ENCODE measurements at places on chromosomes 2 and 18.

DNA sequence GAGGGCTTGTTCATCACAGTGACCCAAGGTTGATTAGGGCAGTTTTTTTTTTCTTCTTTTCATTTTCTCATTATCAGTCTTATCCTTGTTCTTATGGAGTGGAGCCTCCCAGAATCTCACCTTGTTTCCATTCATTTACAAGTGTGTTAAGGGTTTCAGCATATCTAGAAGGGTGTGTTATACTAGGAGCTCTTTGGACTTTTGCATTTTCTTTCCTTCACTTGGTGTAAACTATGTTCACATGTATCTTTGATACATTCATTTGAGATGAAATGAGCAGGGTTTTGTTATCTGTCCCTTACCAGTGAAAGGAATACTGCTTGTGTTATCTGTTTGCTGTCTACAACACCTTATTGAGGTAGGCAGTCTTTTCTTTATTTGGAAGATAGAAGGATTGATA lies 96.7 kb downstream of the WDR7 start:
- no peak for DNase-seq

GRCh38 chr2:204680576-204680975 lies 135.3 kb downstream of the PARD3B start:
- DNase-seq: no peak

GRCh38 chr2:233402346-233402745 lies 48.1 kb downstream of the DGKD start:
- no peak for DNase-seq

DNA sequence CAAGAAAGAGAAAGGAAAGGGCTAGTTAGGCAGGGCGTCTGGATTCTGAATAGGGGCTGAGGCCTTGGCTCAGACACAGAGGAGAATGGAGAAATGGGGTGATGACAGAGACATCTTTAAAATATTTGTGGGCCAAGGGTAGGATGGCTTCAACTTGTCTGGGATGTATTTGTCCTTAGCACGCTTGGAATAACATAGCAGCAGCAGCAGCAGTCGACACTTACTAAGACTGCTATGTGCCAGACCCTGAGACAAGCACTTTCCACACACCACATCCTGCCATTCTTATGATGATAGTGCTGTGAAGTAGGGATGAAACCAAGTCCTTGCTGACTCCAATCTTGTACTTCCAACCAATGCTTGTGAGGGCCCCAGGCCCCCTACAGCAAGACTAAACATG lies 2.6 kb downstream of the IL1RL1 start:
- no peak for DNase-seq

GRCh38 chr2:73036766-73037165 lies 34.7 kb downstream of the SFXN5 start:
- DNase-seq: no peak

- peak; percentile 61 for DNase-seq
Observed at GRCh38 chr2:197168705-197169104, 141.9 kb downstream of the ANKRD44 start.

GRCh38 chr2:15893689-15894480 lies 46.5 kb upstream of the MYCN start:
- no peak for DNase-seq

DNA sequence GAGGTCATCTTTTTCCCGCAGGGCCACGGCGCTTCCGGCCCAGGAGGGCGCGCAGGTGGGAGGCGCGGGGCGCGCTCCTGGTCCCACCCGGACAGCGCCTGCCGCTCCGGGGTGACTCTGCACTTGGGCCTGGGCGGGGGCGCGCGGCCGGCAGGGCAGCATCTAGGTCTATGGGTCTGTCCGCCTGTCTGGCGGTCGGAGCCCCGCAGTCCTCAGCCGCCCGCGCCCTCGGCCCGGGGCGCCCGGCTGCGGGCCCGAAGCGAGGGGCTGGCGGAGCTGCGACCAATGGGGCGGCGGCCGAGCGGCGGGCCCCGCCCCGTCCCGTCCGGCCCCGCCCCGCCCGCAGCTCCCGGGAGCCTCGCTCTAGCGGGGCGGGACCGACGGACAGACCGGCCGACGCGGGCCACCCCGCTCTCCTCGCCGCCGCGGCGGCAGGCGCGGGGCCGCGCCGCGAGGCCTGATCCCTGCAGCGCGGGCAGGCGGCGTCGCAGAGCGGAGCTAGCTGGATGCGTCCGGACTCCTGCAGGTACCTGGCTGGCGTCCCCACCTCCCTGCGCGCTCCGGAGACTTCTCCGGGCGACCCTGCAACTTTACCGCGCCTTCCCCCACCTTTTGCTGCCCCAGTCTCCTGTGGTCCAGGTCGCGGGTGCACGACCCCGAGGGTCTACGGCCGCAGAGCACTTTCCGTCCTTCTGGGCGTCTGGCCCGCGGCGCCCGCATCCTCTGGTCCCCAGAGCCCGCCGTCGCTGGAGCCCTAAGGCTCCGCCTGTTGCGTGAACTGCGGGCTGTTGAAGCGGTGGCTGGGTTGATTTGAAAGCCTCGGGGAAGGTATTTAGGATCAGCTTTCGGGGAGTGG lies at the start of gene KCNS3:
TSS of gene KCNS3 (plus strand) at position 387 of the 856 bp plus-strand sequence. CDS start 52,342 bp downstream, outside the sequence.
- no peak for DNase-seq

DNA sequence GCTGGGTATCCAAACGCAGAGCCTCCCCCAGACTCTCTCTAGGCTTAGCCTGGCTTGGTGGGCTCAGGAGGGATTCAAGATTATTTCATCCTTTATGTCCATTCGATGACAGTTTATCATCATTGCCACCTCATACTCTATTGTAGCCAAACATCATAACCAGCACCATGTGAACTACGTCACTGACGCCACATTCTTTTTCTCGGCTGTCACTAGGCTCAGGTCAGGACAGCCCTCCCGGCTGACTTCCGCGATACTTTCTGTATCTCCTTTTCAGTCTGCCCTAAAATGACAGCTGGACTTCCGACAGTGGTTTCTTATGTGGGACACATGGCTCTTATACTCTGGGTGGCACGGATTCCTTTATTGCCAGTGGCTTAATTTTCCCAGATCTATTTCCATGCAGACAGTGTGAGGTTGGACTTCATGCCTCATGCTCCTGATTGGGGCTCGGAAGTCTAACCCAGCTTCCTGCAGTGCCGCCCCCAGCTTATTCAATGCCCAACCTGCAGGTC lies 39.8 kb upstream of the SMIM21 start:
- no peak for DNase-seq

DNA sequence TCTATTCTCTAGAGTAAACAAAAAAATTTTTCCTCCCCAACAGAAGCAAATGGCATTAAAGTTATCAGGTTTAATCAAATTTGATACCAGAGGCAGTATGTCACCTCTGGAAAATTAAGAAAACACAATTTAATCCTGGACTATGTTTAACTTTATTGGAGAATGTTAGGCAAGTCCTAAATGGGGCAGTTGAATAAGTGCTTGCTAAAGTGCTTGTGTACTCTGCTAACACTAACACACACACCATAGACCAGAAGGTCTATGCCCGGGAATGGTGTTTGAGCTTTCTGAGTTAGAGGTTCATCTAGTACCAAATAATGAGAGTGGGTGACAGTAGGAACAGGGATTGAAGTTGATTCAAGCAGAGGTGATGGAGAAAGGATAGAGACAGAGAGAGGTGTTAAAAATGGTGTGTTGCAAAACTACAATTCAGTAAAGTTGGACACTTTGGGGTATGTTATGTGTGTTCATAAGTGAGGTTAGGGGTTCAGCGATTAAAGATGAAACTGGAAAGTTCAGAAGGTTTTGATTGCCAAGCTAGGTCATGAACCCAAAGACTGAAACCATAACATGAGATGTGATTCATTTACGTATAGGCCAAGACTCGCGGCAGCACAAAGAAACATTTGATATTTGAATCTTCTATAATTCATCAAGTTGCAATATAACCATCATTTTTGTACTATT lies 40.5 kb upstream of the PEX13 start:
- no peak for DNase-seq

- no peak for DNase-seq
Observed at GRCh38 chr18:39994498-39994897, 1960.5 kb upstream of the PIK3C3 start.

- DNase-seq: no peak
Observed at GRCh38 chr2:110657724-110658305, 20.0 kb downstream of the BUB1 start.

- DNase-seq: no peak
Observed at GRCh38 chr2:178072383-178073301, at the start of gene PDE11A. TSS of gene PDE11A (minus strand) at chr2:178072777. CDS start at chr2:178072437, 340 bp downstream.

DNA sequence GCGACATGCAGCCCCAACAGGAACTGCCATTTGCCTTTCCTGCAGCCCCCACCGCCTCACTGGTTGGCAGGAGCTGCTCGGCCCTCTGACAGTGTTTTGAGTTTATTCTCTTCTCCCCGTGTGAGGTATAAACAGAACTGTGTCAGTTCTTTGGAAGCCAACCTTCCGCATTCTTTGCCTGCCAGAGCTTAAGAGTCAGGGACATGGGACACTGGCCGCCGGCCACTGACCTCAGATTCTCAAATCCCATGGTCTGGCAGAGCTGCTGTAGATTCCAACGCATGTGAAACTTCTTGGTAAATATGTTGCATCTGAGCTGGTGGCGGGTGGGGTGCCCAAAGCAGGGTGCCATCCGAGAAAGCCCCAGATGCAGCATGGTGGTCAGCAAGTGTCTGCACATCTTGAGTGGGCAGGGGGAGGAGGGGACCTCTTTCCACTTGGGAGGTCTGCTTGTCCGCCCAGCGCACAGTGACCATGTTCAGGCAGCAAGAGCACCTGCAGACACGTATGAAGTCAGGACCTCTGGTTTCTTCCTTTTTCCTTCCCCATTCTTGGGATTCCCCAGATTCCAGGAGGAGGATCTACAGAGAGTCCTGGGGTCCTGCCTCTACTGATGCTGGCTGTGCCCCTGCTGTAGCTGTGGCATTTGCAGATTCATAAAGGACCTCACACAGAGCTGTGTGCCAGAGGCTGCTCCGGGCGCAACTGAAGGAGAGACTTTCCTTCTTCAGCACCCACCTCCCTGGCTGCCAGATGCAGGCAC lies 23.8 kb downstream of the ASB18 start:
- no peak for DNase-seq

DNA sequence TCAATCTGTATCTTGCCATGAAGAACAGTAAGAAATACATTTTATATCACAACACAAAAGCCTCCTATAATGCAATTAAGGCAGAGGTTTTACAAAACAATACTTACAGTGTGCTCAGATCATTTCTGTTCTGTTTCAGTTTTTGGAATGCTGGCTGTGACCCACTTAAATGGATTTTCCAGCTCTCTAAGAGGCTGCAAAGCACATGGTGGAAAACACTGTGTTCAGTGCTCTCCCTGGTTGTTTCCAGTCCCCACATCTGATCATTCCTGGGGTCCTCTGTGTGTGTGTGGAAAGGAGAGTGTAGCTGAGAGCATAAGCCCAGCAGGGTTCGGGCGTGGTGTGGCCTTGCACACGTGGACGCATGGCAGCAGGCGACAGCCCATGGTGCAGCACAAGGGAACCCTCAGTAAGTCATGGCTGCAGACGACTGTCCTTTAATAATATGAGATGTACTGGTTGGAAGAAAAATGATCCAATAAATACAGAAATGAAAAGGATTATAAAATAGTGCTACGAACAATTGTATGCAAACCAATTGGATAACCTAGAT lies 95.6 kb downstream of the FAM210A start:
- no peak for DNase-seq

DNA sequence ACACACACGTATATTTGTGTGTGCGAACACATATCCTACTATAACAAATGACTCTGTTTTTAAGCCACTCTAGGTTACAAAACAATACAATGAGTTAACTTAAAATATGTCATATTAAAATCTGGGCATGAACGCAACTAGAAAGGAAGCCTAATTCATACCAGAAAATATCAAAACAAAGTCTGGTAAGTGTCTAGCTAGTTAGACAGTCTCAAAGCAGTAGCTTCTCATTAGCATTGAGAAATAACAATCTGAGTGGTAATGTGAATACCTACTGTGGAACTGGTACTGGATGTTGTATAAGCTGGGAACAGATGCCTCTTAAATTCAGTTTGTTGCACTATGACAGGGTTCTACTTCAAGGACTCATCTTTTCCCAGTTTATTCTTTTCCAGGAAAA lies 32.5 kb upstream of the WIPF1 start:
- DNase-seq: no peak

Measured in stimulated activated naive CD4-positive, alpha-beta T cell treated with Interleukin-2 at 50 U/mL for 16 hours (primary cell).